Stimulated activated CD4-positive, alpha-beta T cell treated with anti-CD3 and anti-CD28 coated beads, Interleukin-1b, Interleukin-23, amount 100 ng/mL, for 4 hours (primary cell): ENCODE measurements at places on chromosomes 5 and 9.

DNA sequence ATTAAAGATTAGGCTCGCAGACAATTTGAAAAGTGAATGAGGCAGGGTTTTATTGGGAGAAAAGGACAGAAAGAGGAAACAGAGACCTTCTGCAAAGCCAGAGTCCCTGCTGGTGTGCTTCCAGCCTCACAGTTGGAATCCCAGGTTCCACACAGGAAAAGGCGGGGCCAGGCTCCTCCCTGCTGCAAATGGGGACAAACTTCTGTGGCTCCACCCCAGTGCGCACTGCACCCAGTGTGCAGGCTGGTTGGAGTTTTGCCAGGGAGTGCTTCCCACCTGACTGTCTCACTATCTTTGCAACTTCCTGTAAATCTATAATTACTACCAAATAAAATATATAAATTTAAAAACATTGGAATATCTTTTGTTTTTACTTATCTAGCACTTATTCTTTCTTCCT, 386.0 kb upstream of the GRIN3A start:
- no peak for DNase-seq

DNA sequence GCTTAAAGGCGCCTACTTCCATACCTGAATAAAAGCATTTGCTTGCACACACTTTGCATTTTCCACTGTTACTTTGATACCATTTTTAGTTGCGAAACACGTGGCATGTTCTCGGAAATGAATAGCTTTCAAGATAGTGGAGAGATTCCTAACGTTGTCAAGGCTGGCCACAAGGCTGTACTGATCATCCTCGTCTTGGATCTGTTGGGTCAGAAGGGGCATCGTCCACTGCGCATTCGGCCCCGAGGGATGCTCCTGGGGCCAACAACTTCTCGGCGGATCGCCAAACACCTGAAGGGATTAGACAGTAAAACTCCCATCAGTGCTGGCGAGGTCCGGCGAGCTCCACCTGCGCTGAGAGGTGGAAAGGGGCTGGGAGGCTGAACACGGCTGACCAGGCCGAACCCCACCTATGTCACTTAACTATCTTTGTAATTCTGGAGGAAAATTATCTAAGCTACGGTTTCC, 599 bp downstream of the RAD1 start:
- peak; percentile 12 for DNase-seq

GRCh38 chr5:116440457-116441001, 134.1 kb downstream of the SEMA6A start:
- no peak for DNase-seq

DNA sequence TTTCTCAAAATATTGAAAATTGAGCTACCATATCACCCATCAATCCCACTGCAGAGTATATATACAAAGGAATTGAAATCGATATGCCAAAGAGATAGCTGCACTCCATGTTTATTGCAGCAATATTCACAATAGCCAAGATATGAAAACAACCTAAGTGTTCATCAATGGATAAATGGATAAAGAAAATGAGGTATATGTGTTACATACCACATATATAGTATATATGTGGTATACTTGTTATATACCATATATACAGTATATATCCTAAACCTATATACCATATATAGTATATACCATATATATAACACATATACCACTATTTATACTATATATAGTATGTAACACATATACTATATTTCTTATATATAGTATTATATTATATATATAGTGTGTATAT, 313.3 kb downstream of the ZNF608 start:
- DNase-seq, result no peak

DNA sequence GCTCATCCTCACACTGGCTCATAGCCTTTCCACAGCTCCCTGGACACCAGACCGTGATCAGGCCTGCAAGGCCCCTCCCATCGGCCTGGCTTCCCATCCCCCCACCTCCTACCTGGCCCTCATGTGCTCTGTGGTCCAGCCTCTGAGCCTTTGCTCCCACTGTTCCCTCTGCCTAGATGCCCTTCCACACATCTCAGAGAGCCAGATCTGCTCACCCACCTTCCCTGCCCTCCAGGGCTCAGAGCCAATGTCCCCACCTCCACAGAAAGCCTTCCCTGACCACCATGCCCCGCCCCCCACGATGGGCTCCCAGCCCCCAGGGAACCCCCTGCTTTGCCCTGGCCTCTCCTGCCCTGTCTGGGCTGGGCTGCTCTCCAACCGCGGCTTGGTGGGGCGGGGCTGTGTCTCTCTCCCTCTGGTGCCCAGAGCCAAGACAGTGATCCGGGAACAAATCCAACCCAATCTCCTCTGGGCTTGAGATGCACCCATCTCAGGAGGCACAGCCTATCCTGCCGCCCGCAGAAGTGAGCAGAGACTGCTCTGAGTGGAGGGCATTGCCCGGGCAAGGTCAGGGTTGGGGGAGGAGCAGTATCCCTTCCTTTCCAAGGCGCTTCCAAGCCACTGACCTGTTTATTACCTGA, 1.6 kb downstream of the NINJ1 start:
- DNase-seq, result no peak

- DNase-seq, result no peak
Measured at GRCh38 chr5:15124871-15125568, 253.4 kb upstream of the ANKH start.

DNA sequence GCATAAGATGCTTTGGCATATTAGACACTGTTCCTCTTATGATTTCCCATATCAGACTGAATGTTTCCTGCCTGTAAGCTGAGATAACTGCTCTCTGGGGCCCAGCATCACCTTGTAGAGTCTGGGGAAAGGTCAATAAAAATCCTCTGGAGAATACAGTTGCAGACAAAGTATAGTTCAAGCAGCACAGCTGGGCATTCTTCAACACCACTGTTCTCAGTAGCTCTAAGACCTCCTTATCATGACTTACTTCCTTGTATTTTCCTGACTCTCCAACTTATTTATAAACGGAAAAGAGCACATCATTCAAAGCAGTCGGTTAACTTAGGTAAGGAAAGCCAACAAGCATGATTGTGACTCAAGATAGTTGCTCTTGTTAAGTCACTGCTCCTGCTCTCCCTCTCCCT, 208.7 kb upstream of the RASEF start:
- DNase-seq, result no peak

DNA sequence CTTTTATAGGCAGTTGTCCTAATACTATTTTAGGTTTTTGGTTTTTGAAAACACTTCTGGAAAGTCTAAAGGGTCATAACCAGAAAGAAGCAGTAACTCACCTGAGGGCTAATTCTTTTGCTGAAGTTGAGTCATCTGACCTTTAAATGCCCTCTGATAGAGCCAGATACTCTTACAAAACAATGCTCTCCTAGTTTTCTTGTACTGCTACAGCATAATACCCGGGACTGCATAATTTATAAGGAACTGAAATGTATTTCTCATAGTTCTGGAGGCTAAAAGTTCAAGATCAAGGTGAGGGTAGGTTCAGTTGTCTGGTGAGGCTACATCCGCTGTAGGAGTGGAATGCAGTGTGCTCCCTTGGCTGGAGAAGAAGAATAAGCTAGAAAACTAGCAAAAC, 670.3 kb downstream of the TLE4 start:
- DNase-seq, result no peak

DNA sequence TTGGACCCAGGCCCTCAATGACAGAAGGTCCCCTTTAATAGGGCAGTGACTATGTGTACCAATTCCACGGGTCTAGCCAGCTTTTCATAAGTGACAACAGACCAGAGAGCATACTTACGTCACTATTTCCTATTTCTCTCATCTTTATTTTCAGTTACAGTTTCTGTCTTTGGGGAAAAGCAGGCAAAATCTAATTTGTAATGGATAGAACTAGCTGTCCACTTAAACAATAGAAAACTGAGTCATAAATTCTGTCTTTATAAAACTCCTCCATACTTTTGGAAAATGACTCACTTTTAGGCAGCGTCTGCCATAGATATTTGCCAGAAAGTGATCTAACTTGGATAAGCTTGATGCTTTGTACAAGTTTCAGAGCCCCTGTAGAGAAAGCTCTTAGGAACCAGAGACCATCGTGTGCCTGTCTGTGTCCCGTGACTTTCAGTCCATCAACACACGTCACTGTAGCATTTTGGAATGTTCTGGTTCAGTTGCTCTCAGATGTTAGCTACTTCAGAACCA, 101.9 kb downstream of the F2RL2 start:
- no peak for DNase-seq

DNA sequence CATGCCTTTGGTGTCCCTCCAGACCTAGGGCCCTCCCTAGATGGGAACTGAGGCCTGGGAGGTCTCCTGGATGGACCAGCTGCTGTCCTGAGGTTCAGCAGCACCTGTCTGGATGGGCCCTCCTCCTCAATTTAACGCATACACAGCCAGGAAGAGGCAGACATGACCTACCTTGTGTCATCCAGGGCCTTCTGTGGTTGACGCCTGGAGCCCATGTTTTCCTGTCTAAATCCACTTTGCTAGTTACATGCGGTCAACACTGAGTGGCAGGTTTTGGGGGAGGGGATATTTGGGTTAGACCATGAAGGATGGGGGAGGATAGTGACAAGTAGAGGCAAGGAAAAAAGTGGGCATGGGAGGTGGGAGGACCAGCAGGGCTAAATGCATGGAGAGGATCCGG, 3.1 kb upstream of the STC2 start:
- DNase-seq, result no peak

- DNase-seq, result no peak
Measured at GRCh38 chr9:9625248-9625647, 987.6 kb downstream of the PTPRD start.

DNA sequence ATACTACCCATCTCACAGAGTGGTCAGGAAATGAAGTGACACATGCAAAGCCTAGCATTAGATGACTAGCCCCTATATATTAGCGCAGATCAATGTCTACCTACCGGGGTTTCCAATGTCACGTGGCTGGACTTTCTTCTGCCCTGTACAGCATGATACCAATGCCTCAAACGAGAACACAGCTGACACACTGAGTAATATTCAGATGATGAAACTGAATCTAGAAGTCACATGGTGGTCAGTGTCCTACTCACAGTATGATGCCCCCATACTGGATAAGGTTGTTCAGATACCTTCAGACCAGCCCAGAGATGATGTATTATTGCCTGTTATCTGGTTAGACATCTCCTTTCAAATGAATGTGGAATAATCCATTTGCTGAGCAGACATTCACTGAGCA, 71.1 kb upstream of the FRRS1L start:
- no peak for DNase-seq

DNA sequence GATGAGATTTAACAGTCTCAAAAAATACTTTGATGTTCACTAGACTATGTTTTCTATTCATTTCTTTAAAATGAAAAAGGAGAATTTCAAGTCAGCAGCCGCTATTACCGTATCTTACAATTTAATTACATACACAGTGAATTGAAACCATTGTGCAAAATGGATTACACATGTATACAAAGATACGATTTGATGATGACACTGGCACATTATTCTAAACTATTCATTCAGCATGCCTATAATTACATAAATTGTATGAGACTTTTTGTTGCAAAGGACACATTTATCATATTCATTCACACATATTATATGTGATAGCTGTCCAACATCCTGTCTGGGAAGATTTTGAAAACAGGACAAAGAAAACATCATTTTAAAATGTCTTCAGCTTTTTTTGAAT, 118.3 kb upstream of the VCAN start:
- no peak for DNase-seq

GRCh38 chr5:154652746-154653417, 102.3 kb upstream of the LARP1 start:
- DNase-seq, result no peak

DNA sequence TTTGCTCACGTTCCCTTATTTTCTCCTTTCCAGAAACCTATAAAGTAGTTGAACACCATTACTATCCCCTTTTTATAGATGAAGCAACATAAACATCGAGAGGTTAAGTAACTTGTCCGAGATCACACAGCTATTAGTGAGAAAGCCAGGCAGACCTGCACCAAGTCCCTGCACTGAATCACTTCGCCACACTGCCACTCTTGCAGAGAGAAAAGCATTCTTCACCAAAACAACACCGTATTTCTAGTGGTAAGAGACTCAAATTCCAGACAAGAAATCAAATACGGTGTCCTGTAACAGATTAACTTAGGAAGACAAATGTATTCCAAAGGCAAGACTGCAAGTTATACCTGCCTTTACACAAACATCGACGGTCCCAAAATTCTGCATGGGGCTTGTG, 82.0 kb upstream of the DMRT1 start:
- no peak for DNase-seq

DNA sequence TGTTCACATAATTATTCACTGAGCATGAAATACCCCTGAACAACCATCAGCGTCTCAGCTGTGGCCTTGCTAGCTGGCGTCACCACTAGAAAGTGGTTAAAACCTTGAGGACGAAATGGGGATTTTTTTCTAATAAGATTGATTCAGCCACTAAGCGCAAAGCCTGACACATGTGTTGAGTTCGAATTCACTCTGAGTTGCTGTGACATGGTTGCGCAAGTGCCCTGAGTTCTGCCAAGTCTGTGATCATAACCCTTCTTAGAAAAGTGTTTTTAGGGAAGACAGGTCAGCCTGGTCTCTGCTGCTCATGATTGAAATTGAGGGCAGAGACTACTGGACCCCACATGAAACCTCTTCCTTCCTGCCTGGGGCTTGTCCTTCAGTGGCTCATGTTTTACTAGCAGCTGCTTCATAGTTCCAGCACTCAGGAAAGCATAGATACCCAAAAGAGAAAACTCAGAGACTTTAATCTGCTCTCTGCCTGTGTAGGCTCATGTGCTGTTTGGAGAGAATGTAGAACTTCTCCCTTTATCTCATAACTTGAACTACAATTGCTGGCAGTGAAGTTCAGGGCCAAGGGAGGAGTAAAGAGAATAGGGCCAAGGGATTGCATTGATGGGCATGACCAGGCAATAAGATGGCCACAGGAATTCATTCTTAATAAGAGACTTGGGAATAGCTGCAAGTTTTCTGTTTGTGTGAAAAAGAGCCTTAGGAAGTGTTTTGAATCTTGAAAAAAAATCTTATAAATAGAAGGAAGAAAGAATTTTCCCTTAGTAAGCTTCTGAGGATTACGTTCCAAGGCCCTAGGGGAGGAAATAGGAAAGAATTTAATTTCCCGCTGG, 66.8 kb upstream of the CXCL14 start:
- DNase-seq, result no peak

GRCh38 chr5:74648835-74649293, 8.3 kb upstream of the ENC1 start:
- DNase-seq, result no peak
